OCI-LY7 (cell line): ENCODE measurements at places on chromosomes 7 and 10. TPM values are rescaled to one million over a fixed set of nuclear protein-coding genes. Genes with fewer than 3 reads are reported as not detected.

Gene HOXA6
- total RNA-seq, result 10.2 and 12.0 TPM in 2 replicates

Gene PTPN12
- total RNA-seq, result 18.9 and 19.1 TPM in 2 replicates

Gene PDE6C
- 0.13 TPM in 1 of 2 replicates, not detected in the other for total RNA-seq

Gene CNTNAP2
- 0.41 TPM in 1 of 2 replicates, not detected in the other for total RNA-seq

Gene CALHM3
- total RNA-seq, result not detected in 2 replicates

Gene KNDC1
- not detected in 2 replicates for total RNA-seq

Gene FFAR4
- total RNA-seq, result not detected in 2 replicates

Gene GPER1
- total RNA-seq, result 44.7 and 75.9 TPM in 2 replicates

Gene ANXA11
- 164 and 199 TPM in 2 replicates for total RNA-seq

Gene SHLD2
- total RNA-seq, result 36.1 and 37.3 TPM in 2 replicates

Gene BTBD16
- total RNA-seq, result not detected in 2 replicates

Gene SPACDR
- 2.4 and 3.7 TPM in 2 replicates for total RNA-seq

Gene SEC61A2
- 13.8 and 15.1 TPM in 2 replicates for total RNA-seq

Gene CYP2C9
- not detected in 2 replicates for total RNA-seq

Gene CDHR3
- total RNA-seq, result 0.30 and 0.42 TPM in 2 replicates

Gene CALCR
- not detected in 2 replicates for total RNA-seq

Gene HABP2
- total RNA-seq, result not detected in 2 replicates

Gene RBM20
- 1.0 and 1.4 TPM in 2 replicates for total RNA-seq

Gene AASS
- total RNA-seq, result not detected in 2 replicates

Gene TRIM50
- total RNA-seq, result 0.40 TPM in 1 of 2 replicates, not detected in the other

Gene EPHA1
- not detected in 2 replicates for total RNA-seq

Gene MACC1
- total RNA-seq, result 9.1 and 11.1 TPM in 2 replicates

Gene NODAL
- not detected in 2 replicates for total RNA-seq

Gene SEC24C
- total RNA-seq, result 82.0 and 87.1 TPM in 2 replicates

Gene TWIST1
- total RNA-seq, result not detected in 2 replicates

Gene GIMAP7
- not detected in 2 replicates for total RNA-seq

Gene LBX1
- not detected in 2 replicates for total RNA-seq

Gene EVX1
- total RNA-seq, result not detected in 2 replicates

Gene GIMAP4
- total RNA-seq, result not detected in 2 replicates

Gene MARVELD1
- 0.13 TPM in 1 of 2 replicates, not detected in the other for total RNA-seq

Gene RNF32
- total RNA-seq, result 3.6 and 3.9 TPM in 2 replicates

Gene MNX1
- 4.7 and 5.7 TPM in 2 replicates for total RNA-seq

Gene ADRB1
- total RNA-seq, result 1.3 and 1.4 TPM in 2 replicates

Gene INA
- total RNA-seq, result not detected in 2 replicates

Gene CNPY1
- total RNA-seq, result not detected in 2 replicates

Gene BUB3
- 312 and 335 TPM in 2 replicates for total RNA-seq

Gene TFPI2
- total RNA-seq, result not detected in 2 replicates

Gene NAT16
- not detected in 2 replicates for total RNA-seq

Gene TRIM73
- total RNA-seq, result 22.3 and 26.2 TPM in 2 replicates

Gene SERPINE1
- 0.30 and 0.42 TPM in 2 replicates for total RNA-seq

Gene FLNC
- 0.06 TPM in 2 replicates for total RNA-seq

Gene CFAP46
- total RNA-seq, result not detected in 2 replicates

Gene NUPR2
- total RNA-seq, result not detected in 2 replicates

Gene GPR85
- total RNA-seq, result not detected in 2 replicates

Gene ACTA2
- total RNA-seq, result 3.3 and 4.2 TPM in 2 replicates

Gene GPNMB
- 3.0 and 3.5 TPM in 2 replicates for total RNA-seq

Gene SAMD8
- 16.7 and 18.9 TPM in 2 replicates for total RNA-seq

Gene RET
- total RNA-seq, result 0.06 TPM in 1 of 2 replicates, not detected in the other

Gene GIMAP1
- total RNA-seq, result not detected in 2 replicates

Gene PTPRZ1
- not detected in 2 replicates for total RNA-seq

Gene PDSS1
- 18.4 and 20.4 TPM in 2 replicates for total RNA-seq

Gene ATG9B
- total RNA-seq, result 0.94 and 0.97 TPM in 2 replicates

Gene INMT
- 0.15 and 0.32 TPM in 2 replicates for total RNA-seq

Gene PRKG1
- not detected in 2 replicates for total RNA-seq

Gene FAM131B
- total RNA-seq, result not detected in 2 replicates

Gene UNCX
- total RNA-seq, result not detected in 2 replicates
